ENCODE measurements at places on chromosomes 3 and 15. TPM values are rescaled to one million over a fixed set of nuclear protein-coding genes. Genes with fewer than 3 reads are reported as not detected.

ALAS1 gene
- 39.9 TPM for polyA plus RNA-seq

ABI3BP gene
- 97.6 TPM for polyA plus RNA-seq

GOLGA8H gene
- 2.4 TPM for polyA plus RNA-seq

TRH gene
- polyA plus RNA-seq = 0.55 TPM

TRAT1 gene
- 0.18 TPM for polyA plus RNA-seq

ARMC8 gene
- 56.4 TPM for polyA plus RNA-seq

OSBPL10 gene
- 42.6 TPM for polyA plus RNA-seq

SLCO2A1 gene
- polyA plus RNA-seq = 76.0 TPM

KIF15 gene
- 19.8 TPM for polyA plus RNA-seq

USP13 gene
- polyA plus RNA-seq = 22.9 TPM

TLE3 gene
- 67.8 TPM for polyA plus RNA-seq

SH2D7 gene
- 0.50 TPM for polyA plus RNA-seq

AADACL2 gene
- polyA plus RNA-seq = not detected

TNFSF10 gene
- polyA plus RNA-seq = 44.9 TPM

TM4SF4 gene
- polyA plus RNA-seq = 0.21 TPM

ATP2B2 gene
- 0.10 TPM for polyA plus RNA-seq

SAMMSON gene
- not detected for polyA plus RNA-seq

SYNPR gene
- 0.15 TPM for polyA plus RNA-seq

CCDC13 gene
- 1.8 TPM for polyA plus RNA-seq

EIF3J gene
- polyA plus RNA-seq = 102 TPM

IQCF5 gene
- not detected for polyA plus RNA-seq

PLSCR2 gene
- 0.99 TPM for polyA plus RNA-seq

B2M gene
- 1,405 TPM for polyA plus RNA-seq

PLSCR5 gene
- not detected for polyA plus RNA-seq

FLNB gene
- 107 TPM for polyA plus RNA-seq

CFAP161 gene
- 7.3 TPM for polyA plus RNA-seq

SLC24A5 gene
- polyA plus RNA-seq = 0.65 TPM

ATP10A gene
- 0.86 TPM for polyA plus RNA-seq

ADIPOQ gene
- polyA plus RNA-seq = not detected

ZNF385D gene
- 20.4 TPM for polyA plus RNA-seq

COL6A6 gene
- 44.6 TPM for polyA plus RNA-seq

DPPA2 gene
- polyA plus RNA-seq = not detected

GOLGA8N gene
- polyA plus RNA-seq = 24.0 TPM

GP9 gene
- 1.9 TPM for polyA plus RNA-seq

Measured in left lung (tissue), 14 donors.